ENCODE measurements at places on chromosomes 5 and 9. TPM values are rescaled to one million over a fixed set of nuclear protein-coding genes. Genes with fewer than 3 reads are reported as not detected.

Gene TCF7
- 2.6 TPM for total RNA-seq

Gene PTGER4
- total RNA-seq: 20.7 TPM

Gene NDST1
- total RNA-seq: 103 TPM

Gene SMIM3
- total RNA-seq: 18.9 TPM

Gene SLC6A18
- total RNA-seq: not detected

Gene IRX2
- 0.33 TPM for total RNA-seq

Gene IFNK
- not detected for total RNA-seq

Gene IPPK
- total RNA-seq: 4.7 TPM

Gene SLC34A1
- not detected for total RNA-seq

Gene MSX2
- 0.16 TPM for total RNA-seq

Gene NPR3
- total RNA-seq: 3.0 TPM

Gene ANKRD31
- not detected for total RNA-seq

Gene SPINK7
- not detected for total RNA-seq

Gene TAS2R1
- not detected for total RNA-seq

Gene TEX48
- total RNA-seq: not detected

Gene LCN9
- total RNA-seq: not detected

Data from mesangial cell (primary cell).